Fibroblast of skin of right biceps (primary cell): ENCODE measurements at places on chromosomes 13 and 19.
A peak's percentile ranks its signal among the peaks of the same experiment; 100 is the strongest.

DNA sequence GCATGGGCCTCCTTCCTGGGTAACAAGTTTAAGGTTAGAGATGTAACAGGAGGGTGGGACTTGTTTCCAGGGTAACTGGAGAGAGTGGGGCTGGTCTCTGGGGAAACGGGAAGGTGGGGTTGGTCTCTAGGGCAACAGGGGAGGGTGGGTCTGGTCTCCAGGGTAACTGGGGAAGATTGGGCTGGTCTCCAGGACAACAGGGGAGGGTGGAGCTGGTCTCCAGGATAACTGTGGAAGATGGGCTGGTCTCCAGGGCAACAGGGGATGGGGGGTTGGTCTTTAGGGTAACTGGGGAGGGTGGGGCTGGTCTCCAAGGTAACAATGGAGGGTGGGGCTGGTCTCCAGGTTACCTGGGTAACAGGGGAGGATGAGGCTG lies 36.5 kb downstream of the SPTBN4 start:
- no peak for DNase-seq

DNA sequence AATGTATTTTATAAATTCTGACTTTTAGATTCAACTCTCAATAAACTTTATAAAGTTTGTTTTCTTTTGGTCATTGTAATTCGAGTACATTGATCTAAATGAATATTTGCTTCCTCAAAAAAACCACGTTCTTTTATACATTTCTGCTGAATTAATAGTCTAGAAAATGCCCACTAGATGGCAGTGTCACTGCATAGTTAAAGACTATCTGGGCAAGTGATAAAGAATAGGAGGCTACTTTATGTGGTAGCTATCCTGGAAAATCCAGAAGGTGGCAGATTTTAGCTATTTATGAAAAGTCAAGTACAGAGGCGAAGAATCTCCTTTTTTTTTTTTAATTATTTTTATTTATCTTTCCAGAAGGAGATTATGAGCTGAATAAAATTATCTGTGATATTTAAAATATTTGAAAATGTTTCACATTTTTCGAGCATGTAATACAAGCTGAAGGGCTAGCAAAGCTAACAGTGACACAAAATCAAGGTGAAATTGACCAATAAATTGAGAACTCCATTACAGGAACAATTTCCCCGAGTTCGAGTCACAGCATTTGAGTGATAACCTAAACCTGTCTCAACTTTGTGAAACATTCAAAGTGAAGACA lies 221.8 kb downstream of the OLFM4 start:
- DNase-seq: peak; percentile 71

DNA sequence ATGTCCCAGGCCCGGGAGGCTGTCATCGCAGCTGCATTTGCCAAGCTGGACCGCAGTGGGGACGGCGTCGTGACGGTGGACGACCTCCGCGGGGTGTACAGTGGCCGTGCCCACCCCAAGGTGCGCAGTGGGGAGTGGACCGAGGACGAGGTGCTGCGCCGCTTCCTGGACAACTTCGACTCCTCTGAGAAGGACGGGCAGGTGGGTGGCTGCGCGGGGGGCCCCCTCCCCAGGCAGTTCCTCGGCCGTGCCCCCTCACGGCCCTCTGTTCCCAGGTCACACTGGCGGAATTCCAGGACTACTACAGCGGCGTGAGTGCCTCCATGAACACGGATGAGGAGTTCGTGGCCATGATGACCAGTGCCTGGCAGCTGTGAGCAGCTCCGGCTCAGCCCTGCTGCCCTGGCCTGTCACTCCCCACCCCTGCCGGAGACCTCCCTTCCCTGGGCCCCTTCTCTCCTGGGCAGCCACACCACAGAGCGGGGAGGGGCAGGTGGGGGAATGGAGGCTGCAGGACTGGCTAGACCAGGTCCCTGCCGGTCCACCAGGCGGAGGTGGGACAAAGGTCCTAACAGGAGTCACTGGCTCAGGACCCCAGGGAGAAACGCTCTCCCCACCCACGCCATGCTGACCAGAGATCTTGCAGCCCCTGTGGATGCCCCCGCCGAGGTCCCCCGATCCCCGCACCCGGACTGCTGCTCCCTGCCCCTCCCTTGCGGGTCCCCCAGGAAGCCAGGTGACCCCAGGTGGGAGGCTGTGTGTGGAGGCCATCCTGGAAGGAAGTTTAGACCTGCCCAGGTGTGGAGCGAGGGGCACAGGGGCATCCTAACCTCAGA lies 1.1 kb downstream of the CAPS start:
- no peak for DNase-seq

GRCh38 chr13:106063591-106064313 lies 471.7 kb downstream of the EFNB2 start:
- peak; percentile 91 for DNase-seq

DNA sequence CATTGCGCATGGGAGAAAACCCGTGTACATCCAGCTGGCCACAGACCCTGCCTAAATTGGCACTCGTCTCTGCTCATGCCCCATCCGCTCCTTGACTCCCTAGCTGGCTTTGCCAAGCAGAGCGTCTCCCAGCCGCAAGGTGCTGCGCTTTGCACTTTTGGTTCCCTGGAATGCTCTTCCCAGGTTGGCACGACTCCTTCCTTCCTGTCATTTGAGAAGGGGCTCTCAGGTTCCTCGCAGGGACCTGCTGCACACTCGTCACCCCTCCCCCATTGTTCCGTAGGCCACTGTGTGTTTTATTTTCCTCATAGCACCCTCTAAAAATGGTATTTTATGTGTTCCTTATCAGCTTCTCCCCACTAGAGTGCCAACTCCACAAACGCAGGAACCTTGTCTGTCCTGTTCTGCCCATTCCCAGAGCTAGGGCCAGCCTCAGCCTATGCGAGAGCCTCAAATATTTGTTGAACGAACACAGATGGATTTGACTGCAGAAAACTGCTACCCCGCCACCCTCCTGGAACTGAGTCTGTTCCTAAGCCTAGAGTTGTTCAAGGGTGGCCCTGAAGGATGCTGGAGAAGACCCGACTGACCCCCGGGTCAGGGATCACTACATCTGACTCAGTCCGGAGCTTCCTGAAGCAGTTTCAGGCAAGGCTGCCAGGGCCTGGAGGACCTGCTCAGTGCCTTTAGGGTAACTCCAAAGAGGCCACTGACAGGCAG lies 8.4 kb upstream of the CEBPA start:
- no peak for DNase-seq

DNA sequence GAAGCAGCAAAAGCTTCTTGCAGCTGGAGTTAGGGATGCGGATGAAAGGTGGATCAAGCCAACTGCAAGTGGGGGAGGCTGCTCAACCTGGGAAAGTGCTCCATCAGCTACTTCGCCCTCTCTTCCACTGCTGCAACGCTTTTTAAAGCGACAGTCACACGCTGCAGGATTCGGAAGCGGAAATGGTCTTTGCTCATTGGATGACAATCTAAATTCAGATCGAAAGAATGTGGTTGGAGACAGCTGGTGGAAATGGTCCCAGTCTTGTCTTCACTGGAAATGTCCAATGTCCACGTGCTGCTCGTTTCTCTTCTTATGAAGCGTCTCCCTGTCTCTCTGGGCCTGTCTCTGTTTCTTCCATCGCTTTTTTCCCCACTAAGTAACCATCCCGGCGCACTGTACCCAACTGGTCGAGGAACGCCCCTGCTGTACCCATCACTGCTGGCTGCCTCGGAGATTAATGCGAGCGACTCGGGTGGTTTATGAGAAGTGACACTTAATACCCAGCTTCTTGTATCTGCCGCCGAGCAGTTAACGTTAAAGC lies 2.1 kb upstream of the FGF9 start:
- no peak for DNase-seq

DNA sequence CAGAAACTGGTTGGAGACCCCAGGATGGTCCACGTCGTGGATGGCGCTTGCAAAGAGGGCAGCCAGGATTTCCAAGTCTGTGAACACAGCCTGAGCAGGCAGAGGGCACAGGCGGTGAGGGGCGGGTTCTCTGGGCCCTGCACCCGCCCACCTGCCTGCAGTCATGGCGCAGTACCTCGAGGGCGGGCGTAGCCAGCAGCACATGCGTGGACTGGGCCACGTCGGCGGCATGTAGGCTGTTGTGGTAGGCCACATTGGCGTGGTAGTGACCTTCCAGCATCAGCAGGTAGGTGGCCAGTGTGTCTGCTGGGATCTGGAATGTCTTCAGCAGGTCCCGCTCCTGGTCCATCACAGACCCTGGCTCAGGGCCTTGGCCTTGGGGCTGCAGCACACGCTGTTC lies 8.1 kb downstream of the PDE4C start:
- DNase-seq: no peak

- no peak for DNase-seq
These were observed 670.8 kb downstream of the PCDH17 start for GRCh38 chr13:58302349-58302748.

DNA sequence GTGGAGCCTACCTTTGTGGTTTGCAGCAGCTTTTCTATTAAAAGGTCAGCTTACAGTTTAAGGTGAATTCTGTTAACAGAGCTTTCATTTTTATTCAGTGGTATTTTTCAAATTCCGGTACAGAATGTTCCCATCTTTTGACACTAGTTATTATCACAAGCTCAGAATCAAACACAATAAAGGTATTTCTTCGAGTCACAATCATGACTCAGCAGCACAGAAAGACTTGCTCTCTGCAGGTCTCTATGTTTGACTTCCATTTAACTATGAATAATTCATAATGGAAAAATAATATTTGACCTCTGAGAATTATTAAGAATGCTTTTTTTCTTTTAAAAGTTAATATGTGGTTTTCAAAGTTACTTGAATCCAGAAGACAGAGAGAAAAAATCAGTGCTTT lies 28.2 kb downstream of the DACH1 start:
- no peak for DNase-seq

- no peak for DNase-seq
These were observed 89.1 kb downstream of the CAB39L start for GRCh38 chr13:49354719-49355118.

DNA sequence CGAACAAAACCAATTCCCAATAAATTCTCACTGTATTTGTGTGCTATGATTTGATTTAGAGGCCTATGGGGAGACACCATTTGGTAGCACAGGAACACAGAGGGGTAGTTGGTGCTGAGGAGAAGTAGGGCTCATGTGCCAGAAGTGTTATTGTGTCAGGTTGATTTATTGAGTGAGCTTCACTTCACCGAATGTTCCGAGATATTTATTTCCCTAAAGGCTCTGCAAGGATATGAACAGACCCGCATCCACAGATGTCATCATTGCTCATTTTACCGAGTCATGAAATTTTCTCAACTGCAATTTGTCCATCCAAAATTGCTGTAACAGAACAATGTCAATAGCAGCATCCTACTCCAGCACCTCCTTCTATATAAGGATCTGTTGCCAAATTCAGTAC lies 69.5 kb downstream of the DACH1 start:
- no peak for DNase-seq

GRCh38 chr19:48991873-48992580 lies 1.1 kb downstream of the GYS1 start:
- DNase-seq: peak; percentile 80

- DNase-seq: no peak
These were observed 123.7 kb downstream of the CACNA1A start for GRCh38 chr19:13382633-13382938.

DNA sequence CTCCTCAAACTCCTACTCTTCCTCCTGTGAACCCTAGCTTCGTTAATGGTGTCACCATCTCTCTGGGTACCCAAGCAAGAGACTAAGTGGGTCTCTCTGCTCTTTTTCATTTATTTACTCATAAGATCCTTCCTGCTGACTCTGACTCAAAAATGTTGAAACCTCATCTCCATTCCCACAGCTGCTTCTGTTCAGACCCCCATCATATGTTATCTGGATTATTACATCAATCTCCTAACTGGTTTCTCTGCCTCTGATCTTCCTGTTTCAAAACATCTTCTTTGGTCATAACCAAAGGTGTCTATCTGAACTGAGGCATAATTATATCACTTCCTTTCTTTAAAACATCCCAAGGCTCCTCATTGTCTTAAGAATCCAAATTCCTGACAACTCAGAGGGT lies 2.0 kb upstream of the MEDAG start:
- DNase-seq: no peak
